GM12865 (cell line): ENCODE measurements at places on chromosomes 12 and 14.

- DNase-seq: no peak
Measured at GRCh38 chr14:91862417-91862816, 4.9 kb downstream of the TC2N start.

GRCh38 chr12:10102322-10102721 is 3.5 kb upstream of the CLEC1A start:
- DNase-seq: no peak

- DNase-seq: no peak
Measured at GRCh38 chr12:6569312-6569711, 1.2 kb upstream of the NOP2 start.

GRCh38 chr12:100995771-100996170 is 201.2 kb downstream of the ANO4 start:
- DNase-seq: peak; percentile 77

GRCh38 chr12:122851820-122852219 is 16.6 kb downstream of the HIP1R start:
- DNase-seq: no peak

GRCh38 chr14:32303865-32304264 is 25.2 kb upstream of the AKAP6 start:
- DNase-seq: no peak

- DNase-seq: peak; percentile 18
Measured at GRCh38 chr14:65101631-65102440, 481 bp downstream of the MAX start.

- DNase-seq: no peak
Measured at GRCh38 chr12:123897221-123897620, 75.4 kb downstream of the CCDC92 start.

DNA sequence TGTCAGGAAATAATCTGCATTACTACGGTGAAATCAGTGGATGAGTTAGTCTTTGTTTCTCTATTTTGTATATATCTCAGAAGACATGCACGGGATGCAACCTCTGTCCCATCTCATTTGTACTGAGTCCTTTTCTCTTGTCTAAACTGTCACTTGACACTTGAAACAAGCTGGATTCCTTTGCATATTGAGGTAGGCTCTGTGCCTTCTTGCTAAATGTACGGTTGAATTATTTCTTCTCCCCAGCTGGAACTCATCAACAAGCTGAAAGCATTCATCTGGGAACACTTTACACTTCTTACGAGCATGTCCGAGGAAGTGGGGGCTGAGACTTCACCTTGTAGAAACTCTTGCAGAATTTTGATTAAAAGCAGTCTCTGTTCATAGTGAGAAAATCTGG is 119.5 kb downstream of the VEZT start:
- no peak for DNase-seq

- peak; percentile 70 for DNase-seq
Measured at GRCh38 chr14:64636208-64636979, 67.8 kb upstream of the PLEKHG3 start.

DNA sequence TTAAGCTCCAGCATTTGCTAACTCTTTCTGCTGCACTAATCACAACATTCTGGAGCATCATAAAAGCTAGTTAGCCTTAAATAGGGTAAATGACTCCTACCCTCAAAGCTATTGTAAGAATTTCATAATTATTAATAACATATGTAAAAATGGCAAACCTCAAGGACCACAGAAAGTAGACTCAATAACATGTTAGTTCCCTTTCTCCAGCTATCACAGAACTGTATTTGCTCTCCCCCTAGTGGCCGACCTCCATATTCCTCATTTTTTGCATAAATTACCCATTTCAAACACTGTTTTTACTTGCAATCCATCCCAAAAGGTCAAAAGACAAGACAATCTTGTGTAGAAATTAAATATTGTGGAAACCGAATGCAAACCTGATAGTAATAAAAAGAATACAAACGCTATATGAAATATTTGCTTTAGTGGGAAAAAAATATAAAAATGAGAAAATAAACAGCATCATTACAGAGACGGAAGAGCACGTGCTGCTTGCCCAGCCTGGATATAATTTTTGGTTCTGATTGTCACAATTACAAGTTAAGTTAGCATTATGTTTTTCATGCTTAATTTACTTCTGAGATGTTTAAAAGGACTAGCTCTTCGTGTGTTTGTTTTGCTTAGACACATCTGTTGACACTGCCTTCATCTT is 97.9 kb downstream of the RERGL start:
- peak; percentile 63 for DNase-seq

DNA sequence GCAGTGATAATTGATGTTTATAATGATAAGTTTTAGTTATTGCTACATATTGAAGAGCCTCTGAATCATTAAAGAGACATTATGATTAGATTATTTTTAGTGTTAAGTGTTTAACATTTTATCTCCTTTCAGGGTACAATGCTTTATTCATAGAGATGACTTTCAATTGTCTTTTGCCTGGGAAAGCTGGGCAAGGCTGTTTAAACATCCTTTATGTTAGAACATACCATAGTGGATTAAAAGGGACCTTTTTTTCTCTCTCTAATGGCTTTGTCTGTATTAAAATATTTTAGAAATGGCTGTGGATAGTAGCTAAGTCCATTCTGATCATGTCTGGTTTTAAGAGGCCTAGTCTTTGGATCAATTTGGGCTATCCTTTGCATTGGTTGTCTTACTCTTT is 427.5 kb upstream of the MIS18BP1 start:
- DNase-seq: no peak

DNA sequence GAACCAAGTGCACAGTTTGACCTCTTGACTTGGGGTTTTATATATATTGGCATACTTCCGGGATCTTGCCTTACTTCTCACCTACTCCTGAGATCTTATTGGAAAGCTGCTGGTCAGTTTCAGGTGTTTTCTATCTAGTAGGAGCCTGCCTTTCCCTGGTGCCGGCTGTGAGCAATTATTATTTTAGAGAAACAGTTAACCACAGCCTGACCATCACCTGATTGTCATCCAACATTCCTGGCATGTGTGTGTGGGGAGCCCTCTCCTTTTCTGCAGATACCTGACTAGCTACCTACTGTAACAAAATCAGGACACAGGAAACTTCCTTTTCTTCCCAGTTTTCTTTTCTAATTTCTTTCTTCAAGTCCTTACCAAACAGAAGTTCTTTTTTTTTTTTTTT is 220.4 kb downstream of the ATP23 start:
- no peak for DNase-seq

- no peak for DNase-seq
Measured at GRCh38 chr12:14802247-14802646, 1.0 kb downstream of the WBP11 start.

DNA sequence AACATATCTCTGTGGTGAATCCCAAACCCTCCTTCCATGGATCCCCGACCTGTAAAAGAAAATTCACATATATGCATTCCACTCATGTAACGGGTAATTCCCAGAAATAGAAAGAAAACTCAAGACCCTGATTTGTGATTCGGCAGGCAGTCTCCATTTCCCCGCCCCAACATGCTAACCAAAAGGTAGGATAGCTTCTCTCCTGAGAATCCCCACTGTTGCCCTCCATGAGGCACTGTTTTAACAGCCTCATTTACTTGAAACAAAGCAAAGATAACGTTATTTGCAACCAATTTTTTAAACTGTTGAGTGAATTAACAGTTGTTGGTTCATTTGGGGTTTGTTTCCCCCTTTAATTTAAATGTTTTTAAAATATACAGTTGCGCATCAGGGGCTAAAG is 774 bp upstream of the SLC2A13 start:
- DNase-seq: no peak

DNA sequence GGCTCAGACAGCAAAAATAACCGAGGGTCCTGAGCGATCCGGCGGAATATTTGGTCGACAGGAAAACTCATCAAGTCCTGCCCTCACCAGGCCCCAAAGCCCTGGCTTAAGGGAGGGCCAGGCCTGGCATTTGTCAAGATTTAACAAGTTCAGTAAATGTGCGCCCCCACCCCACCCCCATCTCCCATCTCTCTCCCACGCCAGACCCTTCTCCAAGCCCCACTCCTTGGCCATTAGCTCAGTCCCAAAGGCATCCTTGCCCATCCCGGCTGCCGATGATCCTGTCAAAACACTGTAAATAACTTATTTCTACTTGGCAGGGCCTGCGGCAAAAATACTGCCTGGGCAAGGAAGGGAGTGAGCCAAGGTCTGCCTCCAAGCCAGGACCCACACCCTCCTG is 52.8 kb downstream of the ITPK1 start:
- no peak for DNase-seq
